ENCODE measurements at places on chromosomes 4 and X. TPM values are rescaled to one million over a fixed set of nuclear protein-coding genes. Genes with fewer than 3 reads are reported as not detected.

Gene THAP6
- 10.7 TPM for total RNA-seq

GRCh38 chrX:155148724-155149537 is 67.3 kb upstream of the VBP1 start:
- no peaks in the 10 kb centered on the region for H3K4me1 ChIP-seq
- no peaks in the 10 kb centered on the region for H3K27me3 ChIP-seq
- H3K36me3 ChIP-seq: no peaks in the 10 kb centered on the region

DNA sequence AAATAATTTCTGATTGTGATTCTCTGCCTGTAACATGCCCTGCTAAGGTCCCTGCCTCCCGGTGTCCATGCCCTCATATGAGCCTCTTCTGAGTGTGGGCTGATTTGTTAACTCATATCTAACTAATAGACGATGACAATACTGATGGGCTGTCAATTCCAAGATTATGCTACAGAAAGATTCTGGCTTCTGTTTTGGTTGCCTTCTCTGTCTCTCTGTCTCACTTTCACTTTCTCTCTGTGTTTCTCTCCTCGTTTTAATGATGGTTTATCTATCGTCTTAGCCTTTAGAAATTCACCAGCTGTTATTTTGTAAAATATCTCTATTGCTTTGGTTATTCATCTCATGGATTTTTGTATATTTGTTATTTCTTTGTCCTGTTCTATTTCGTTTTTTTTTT is 312.5 kb upstream of the ANXA10 start:
- no peak overlapping the region for H3K4me3 ChIP-seq
- no peaks in the 10 kb centered on the region for H3K27me3 ChIP-seq
- no peak for DNase-seq

Gene MAP3K15
- total RNA-seq: 0.14 TPM

Gene CLDN34
- total RNA-seq: 0.05 TPM

Gene ADH1C
- 0.33 TPM for total RNA-seq

Gene CCNB3
- total RNA-seq: 0.42 TPM

GRCh38 chr4:74738464-74739143 is 55.7 kb downstream of the BTC start:
- DNase-seq: no peak
- no peak overlapping the region for H3K27ac ChIP-seq
- H3K36me3 ChIP-seq: no peaks in the 10 kb centered on the region

GRCh38 chr4:99209671-99210070 is 9.4 kb downstream of the ADH6 start:
- no peak overlapping the region for H3K4me3 ChIP-seq
- no peak for DNase-seq
- H3K36me3 ChIP-seq: no peaks in the 10 kb centered on the region
- H3K27ac ChIP-seq: no peak overlapping the region

Gene FRMPD3
- total RNA-seq: 0.09 TPM

DNA sequence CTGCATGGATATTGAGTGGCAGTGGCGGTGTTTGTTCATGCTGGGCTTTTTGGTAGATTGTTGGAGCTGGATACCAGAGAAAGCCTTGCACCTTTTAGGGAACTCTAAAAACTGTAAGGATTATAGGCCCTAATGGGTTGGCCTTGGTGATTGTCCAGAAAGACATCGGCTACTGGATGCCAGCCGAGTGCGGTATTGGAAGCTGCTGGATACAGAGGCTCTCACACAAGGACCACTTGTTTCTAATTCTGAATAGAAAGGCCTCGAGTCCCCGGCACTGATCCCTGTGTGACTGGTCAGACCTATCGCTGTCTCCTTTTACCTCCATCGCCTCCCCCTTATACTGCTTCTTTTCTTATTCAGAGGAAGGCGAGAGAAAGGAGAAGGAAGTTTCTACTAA is 27.3 kb upstream of the SCOC start:
- H3K4me3 ChIP-seq: no peak overlapping the region
- H3K4me1 ChIP-seq: no peaks in the 10 kb centered on the region
- H3K27ac ChIP-seq: no peak overlapping the region
- DNase-seq: no peak

GRCh38 chrX:9267415-9267814 is 197.4 kb upstream of the TBL1X start:
- no peak overlapping the region for H3K27ac ChIP-seq
- no peaks in the 10 kb centered on the region for H3K36me3 ChIP-seq
- DNase-seq: no peak
- H3K4me1 ChIP-seq: no peaks in the 10 kb centered on the region
- H3K4me3 ChIP-seq: no peak overlapping the region

Gene VEGFD
- total RNA-seq: 0.05 TPM

DNA sequence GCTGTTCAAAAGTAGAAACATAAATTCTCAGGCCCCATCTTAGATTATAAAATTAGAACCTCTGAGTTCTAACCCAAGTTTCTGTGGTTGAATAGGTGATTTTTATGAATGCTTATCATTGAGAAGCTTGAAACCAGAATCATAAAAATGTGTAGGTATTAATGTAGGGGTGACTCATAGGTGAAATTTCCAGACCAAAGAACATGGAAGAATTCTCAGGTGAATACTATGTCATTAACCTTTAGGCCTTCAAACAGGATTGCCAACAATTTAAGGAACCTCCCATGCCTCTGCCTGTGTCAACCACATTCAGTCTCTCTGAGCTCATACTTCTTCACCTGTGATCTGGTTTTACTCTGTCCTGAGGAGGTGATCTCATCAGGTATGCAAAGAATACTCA is 177.8 kb downstream of the NPFFR2 start:
- H3K4me3 ChIP-seq: no peak overlapping the region
- no peaks in the 10 kb centered on the region for H3K4me1 ChIP-seq
- H3K27me3 ChIP-seq: no peaks in the 10 kb centered on the region
- H3K36me3 ChIP-seq: no peaks in the 10 kb centered on the region
- DNase-seq: no peak
- H3K27ac ChIP-seq: no peak overlapping the region
